ENCODE measurements at places on chromosomes 12 and 14.

DNA sequence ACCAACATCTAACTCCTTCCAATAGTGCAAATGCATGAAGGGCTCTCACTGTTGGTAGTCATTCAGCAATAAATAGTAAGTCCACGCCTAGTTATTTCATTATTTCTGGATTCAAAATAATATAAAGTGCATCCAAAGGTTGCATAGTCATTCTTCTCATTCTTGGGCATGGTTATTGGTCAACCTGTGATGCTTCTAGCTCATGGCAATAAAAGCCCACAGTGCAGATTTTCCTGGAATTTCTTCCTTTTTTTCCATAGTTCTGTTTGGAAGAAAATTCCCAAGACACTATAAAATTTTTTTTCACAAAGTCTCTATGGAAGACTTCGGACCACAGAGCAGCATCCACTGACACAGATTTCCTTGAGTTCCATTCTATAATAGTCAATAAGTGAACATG lies 7.6 kb downstream of the CD69 start:
- DNase-seq: no peak

DNA sequence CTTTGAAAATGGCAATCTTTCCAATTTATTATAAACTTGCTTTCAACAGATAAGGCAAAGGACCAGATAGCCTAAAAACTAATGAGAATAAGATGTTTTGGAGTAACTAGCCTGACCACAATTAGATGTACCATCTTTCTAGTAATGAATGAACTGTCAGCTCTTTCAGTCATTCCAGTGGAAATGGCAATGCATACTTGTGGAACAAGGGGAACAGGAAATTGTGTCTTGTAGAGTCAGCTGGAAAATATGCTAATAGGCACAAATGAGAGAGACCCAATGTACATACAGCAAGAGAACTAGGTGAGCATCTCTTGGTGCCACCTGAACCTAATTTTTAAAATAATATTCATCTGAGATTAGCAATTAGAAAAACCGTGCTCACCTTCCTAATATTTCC lies 76.1 kb upstream of the GPHB5 start:
- no peak for DNase-seq

DNA sequence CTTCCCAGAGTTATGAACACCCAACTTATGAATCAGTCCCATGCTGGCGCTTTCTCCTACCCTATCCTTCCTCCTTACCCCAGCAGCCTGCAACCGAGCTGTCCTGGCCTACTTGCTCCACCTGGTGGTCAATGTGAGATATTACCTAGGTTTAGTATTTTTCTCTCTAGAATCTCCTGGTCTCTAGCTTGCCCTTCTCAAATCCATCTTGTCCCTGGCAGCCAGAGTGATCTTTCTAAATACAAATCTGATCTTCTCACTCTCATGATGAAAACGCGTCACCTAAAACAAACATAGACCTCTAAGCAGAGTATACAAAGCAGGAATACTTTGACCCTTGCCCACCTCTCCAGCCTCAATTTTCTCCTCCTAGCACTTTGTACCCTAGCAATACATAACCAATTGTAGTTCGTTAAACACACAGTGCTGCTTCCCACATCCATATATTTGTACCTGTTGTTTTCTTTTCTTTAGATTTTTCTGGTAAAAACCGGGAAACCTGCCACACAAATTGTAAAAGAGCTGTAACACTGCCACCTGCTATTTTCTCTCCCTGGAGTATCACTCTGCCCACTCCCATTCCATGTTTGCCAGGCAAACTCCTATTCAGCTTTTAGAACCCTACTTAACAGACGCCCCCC lies 20.0 kb upstream of the TCP11L2 start:
- DNase-seq: peak; percentile 60

DNA sequence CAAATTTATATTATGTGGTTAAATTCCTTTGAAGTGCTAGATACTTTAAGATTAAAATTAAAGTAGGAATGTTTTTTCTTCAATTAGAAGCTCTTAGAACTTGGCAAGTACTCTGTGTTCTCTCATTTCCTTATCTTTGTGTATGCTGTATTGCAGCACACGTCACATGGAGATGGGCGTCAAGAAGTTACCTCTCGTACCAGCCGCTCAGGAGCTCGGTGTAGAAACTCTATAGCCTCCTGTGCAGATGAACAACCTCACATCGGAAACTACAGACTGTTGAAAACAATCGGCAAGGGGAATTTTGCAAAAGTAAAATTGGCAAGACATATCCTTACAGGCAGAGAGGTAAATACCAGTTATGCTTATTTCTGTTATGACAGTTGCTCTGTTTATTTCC lies 19.7 kb downstream of the MARK3 start:
- DNase-seq: no peak

DNA sequence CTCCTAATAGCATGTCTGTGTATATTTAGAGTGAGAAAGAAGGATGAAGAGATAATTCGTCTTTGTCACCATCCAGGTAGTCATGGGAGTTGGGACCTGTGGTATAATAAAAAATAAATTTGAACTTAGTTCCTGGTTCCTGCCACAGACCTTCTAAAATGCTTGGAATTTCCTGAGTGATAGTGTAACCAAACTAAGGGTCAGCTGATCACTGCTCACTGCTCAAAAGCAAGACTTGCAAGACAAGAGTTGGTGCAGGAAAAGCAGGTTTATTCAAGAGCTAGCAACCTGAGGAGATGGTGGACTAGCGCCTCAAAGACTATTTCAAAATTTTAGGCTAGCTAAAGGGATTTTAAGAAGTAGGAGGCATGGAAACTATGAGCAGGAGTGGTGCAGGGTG lies 19.1 kb downstream of the ANG start:
- DNase-seq: no peak

- DNase-seq: no peak
These were observed 30.3 kb upstream of the GXYLT1 start for GRCh38 chr12:42174978-42175377.

GRCh38 chr14:93937519-93937918 lies 10.4 kb downstream of the FAM181A start:
- DNase-seq: no peak

DNA sequence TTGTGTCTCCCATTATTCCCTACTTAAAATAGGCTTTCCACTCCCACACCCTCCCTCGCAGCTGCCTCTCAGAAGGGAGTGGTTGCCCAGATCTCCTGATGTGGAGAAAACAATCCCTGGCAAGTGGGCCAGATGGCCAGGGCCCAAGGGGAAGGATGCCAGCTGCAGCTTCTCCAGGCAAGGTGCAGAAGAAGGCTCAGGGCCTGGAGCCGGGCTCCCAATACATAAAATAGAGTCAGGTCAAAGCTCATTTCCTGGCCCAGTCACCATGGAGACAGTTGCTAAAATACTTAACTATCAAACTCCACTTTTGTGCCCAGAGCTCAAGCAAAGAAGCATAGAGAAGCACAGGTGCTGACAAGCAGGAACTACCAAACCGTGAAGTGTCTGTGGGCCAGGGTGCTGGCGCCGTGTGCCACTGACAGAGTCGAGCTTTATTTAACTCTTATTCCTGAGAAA lies 45.7 kb upstream of the ITPR2 start:
- DNase-seq: no peak

DNA sequence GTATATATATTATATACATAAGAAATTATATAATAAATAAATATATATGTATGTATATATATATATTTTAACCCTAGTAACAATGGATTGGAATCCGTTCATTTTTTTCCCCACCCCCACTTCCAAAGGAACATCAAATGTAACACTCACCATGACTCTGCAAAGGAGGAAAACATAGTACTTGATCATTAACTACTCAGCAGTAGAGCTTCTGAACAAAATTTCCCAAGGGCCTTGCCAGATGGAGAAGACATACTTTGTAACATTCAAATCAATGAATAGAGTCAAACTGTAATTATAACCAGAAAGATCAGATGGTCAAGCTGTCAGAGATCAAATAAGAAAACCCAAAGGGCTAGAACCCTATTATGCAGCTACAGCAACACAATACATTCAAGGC lies 126.0 kb upstream of the CNTN1 start:
- no peak for DNase-seq

DNA sequence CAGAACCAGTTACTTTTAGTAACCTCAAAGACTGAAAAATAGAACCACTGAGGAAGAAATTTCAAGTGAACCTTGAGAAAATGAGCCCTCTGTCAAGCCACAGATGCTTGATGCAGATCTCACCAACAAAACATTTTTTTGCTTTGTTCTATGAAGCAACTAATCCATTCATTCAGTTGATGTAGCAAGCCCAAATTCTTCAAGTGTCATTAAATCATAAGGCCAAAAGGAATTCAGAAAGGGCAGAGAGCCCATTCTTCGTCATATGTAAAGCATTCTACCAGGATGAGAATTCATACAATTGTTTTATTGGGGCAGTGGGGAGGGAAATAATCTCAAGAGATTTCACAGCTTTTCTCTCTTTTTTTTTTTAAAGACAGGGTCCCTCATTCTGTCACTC lies 218.0 kb upstream of the RGS6 start:
- no peak for DNase-seq

- DNase-seq: no peak
These were observed 39.9 kb downstream of the RIN3 start for GRCh38 chr14:92553438-92553837.

DNA sequence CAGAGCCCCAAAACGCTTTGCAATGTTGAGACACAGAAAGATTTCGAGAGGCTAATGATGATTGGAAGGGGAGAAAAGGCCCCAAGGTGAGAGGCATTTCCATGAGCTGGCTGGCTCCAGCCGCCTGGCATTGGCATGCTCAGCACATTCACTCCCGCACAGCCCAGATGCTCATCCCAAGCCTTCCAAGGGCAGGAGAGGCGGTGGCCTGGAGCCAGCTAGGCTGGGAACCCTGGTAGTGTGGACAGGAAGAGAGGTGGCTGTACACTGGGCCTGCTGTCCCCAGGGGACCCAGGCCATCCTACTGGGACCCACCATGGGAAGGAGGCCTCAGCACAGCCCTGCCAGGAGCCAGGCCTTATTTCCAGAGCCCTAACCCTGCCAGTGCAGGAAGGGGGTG lies 72.2 kb downstream of the SPTB start:
- DNase-seq: no peak

GRCh38 chr14:82080370-82080769 lies 546.7 kb upstream of the SEL1L start:
- DNase-seq: no peak

- no peak for DNase-seq
These were observed 235.2 kb downstream of the ZFP36L1 start for GRCh38 chr14:68557648-68558047.

DNA sequence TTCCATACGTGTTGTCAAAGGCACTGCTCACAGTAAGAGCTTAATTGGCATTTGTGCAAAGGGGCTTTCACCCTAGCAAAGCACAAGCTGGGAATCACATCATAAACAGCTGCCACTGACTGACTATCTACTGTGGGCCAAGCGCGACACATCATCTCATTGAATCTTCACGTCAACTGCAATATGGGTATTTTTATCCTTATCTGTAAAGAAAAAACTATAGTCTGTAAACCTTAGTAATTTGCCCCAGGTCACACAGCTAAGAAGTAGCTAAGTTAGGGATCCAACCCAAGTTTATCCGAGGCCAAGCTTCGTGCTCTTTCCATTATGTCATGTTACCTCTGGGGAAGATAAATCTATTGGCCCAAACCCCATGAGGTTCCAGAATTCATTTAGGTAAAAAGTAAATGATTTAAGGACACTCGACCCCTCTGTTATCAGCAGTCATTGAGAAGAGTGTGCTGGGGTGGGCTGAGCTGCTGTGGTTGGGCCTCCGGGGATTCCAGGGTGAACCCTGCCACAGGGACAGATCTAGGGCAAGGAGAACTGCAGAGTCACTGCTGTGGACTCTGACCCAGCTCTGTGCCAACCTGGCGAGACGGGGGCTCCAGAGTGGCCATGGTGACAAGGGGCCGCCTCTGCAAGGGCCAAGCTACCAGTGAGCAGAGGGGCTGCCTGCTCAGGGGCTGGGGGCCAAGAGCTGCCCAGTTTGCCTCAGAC lies 27.6 kb downstream of the NCKAP5L start:
- no peak for DNase-seq

GRCh38 chr12:89733579-89734201 lies 25.1 kb upstream of the ATP2B1 start:
- DNase-seq: no peak

DNA sequence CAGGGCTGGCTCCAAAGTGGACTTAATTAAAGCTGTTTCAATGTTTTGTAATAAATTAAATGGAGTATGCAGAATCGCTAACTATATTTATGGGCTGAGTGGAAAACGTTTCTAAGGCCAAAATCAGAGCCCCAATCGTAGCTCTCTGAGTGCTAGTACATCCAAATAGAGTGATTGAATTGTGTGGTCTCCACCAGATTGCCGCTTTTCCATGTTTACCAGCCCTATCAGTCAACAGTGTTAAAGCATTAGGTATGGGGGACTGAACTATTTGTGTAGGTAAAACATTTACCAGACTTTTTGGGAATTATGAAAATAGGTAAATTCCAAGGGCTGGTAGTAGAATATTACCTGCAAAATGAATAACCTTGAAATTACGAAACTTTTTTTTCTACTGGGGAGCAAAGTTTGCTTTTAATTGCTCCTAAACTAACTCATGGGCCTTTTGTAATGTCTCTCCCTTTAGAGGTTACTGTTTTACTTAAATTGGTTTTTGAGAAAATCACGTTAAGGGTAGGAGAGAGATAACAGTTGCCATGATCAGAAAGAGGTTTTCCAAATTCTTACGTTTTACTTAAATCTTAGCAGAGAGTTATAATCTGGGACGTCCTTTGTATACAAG lies 28.0 kb upstream of the METAP2 start:
- no peak for DNase-seq

GRCh38 chr14:85538636-85539035 lies 8.7 kb downstream of the FLRT2 start:
- no peak for DNase-seq

GRCh38 chr12:124323771-124324530 lies 29.1 kb downstream of the RFLNA start:
- no peak for DNase-seq
